ENCODE measurements at places on chromosomes 1 and 21.

DNA sequence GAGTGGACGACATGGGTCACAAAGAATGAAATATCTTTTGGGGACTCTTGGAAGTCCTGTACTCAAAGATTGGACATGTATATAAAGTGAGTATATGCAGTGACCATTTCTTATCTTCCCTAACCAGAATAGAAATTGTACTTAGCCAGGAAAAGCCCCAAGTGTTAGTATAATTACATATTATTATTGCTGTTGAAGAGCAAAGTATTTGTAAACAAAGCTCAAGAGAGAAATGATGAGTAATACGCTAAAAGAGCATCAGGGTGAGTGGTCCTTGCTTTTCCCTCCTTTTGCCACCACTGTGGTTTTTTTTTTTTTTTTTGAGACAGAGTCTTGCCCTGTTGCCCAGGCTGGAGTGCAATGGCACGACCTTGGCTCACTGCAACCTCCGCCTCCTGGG, 6.4 kb upstream of the CGN start:
- no peak for DNase-seq

- peak; percentile 4 for DNase-seq
Measured at GRCh38 chr1:197360068-197360467, 92.0 kb downstream of the CRB1 start.

DNA sequence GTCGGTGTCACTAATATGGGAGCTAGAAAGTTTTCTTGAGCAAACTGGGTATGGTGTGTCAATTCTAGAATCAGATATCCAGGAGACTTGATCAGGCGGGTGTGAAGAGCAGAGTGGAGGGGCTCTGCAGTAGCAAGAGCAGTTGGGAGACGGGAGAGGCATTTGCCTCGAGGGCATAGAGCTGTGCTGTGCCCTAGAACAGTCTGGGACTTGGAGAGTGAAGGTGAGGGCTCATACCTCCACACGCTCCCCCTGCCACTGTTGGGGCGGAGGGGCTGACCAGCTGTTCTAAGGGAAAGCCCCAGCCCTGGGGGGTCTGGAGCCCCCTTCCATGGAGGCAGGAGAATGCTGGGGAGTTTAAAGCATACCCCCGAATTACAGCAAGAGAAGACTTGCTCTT, 33.8 kb downstream of the SIM2 start:
- DNase-seq, result no peak

DNA sequence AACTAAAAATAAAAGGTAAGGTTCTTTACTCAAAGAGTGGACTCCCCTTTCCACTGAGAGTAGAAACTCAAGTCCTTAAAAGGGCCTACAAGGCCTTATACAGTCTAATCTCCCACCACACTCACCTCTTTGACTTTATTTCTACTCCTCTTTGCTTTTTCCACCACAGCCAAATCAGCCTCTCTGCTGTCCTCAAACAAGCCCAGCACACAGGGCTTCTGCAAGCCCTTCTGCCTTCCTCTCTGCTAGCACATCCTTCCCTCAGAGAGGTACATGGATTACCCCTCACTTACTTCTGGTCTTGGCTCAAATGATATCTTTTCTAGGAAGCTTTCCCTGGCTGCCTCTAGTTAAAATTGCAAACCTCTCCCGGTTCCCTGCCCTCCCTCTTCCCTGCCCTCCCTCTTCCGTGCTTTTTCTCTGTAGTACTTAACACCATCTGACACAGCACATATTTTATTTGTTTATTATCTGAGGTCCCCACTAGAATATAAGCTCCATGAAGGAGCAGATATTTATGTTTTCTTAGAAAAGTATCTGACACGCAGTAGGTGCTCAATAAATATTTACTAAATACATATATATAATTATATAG, 1.7 kb downstream of the LYST start:
- DNase-seq, result peak; percentile 20

GRCh38 chr1:184531296-184531695, 144.5 kb downstream of the C1orf21 start:
- DNase-seq, result no peak

GRCh38 chr1:164648636-164649035, 89.7 kb downstream of the PBX1 start:
- DNase-seq, result no peak
